ENCODE measurements at places on chromosomes 6 and 20.

DNA sequence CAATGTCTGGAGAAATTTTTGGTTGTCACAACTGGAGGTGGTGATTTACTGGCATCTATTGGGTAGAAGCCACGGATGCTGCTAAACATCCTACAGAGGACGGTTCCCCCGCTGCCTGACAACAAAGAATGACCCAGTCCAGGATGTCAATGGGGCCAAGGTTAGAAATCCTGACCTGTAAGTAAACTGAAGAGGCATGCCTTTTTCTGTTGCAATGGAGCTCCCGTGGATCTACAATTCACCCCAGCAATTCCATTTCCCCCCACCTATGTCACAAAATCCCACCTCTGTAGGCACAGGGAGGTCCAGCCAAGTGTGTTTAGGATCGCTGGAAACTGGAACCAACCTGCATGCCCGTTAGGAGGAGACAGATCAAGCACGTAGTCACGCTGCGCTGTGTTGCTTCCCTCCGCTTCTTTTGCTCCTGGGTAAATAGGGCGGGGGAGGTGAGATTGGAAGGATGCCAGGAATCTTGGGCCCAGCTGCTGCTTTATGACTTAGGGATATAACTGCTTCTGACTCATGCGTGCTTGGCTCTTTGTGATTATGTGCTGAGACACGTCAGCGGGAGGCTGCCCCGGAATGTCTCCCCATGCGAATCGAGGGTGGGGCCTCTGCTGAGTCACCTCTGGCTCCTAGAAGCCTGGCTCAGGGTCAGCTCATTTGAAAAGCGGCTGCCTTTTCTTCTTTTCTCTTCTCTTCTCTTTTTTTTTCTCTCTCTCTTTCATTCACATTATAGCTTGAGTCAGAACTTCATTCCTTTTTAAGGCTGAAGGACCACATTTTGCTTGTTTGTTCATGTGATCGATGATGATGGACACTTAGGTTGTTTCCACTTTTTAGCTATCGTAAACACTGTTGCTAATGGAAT is 12.4 kb upstream of the PEDS1 start:
- peak; percentile 92 for DNase-seq

- DNase-seq = no peak
Observed at GRCh38 chr20:42641886-42642285, 547.8 kb downstream of the PTPRT start.

DNA sequence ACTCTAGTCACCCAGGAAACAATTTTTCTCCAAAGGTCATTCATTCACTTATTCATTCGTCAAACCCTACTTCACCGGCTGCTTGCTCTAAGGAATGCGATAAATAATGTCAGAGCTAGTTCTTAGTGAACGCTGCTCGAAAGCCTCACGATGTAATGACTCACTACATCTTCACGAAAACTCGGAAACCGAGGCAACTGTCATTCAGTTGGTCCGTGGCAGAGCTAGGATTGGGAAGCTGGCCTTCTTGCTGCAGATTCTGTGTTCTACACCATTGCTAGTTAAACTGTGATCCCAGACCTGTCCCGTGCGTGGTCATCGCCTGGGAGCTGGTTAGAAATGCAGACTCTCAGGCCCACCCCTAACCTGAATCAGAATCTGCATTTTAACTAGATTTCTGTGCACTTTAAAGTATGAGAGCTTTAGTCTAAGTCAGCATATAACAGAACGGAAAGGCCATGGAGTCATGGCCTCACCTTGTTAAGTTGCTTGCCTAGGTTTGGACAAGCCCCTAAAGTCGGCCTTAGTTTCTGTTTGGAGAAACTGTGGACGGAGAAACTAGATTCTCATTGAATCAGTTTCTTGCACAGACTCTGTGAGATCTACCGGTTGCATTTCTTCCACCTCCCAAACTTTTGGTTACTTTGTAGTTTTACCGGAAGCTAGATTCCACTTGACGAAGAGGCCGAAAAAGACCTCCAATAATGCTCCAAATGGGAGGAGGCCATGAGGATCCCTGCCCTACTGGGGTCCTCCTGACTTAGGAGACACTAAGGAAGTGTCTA is 651 bp upstream of the CCND3 start:
- DNase-seq = no peak

- no peak for DNase-seq
Observed at GRCh38 chr6:117215353-117216090, 49.8 kb upstream of the VGLL2 start.

DNA sequence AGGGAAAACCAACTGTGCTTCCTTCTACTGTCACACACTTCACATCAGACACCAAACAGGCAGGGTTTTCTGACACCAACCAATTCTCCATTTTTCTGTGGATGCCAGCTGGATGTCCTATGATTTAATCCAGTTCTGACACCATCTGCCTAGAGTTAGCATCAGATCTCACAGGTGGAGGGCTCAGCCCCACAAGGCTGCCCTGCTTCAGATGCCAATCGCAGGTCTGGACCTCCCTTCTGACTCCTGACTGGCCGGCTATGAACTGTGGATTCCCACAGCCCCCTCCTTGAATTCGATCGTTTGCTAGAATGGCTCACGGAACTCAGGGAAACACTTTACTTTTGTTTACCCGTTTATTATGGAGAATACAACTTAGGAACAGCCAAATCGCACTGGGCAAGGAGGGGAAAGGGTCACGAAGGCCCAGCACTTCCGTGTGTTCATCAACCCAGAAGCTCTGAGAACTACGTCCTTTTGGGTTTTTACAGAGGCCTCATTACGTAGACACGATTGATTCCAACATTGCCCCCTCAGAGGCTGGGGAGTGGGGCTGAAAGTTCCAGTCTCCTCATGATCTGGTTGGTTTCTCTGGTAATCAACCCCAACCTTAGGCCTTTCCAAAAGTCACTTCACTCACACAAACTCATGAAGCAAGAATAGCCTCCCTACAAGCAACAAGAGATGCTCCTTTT is 25.4 kb upstream of the MAS1 start:
- DNase-seq = no peak

GRCh38 chr20:56516631-56517030 is 7.9 kb upstream of the FAM209A start:
- no peak for DNase-seq

- no peak for DNase-seq
Observed at GRCh38 chr6:11374036-11375010, 141.9 kb upstream of the NEDD9 start.

DNA sequence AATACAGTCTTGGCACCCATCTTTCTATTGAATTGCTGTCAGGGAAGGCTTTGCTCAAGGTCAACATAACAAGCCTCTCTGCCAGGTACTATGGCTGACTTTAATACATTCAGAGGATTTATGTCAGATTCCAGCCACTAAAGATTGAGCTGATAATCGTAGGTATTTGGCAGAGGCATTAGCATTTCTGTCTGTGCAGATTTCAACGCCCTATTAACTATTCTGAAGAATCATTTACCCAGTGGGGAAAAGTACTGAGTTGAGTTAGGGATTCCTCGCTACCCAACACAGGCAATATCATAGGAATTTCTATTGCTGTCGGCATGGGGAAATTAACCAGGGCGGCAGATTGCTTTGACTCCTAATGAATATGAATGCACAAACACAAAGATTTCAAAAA is 233.7 kb upstream of the SPTLC3 start:
- DNase-seq = no peak

DNA sequence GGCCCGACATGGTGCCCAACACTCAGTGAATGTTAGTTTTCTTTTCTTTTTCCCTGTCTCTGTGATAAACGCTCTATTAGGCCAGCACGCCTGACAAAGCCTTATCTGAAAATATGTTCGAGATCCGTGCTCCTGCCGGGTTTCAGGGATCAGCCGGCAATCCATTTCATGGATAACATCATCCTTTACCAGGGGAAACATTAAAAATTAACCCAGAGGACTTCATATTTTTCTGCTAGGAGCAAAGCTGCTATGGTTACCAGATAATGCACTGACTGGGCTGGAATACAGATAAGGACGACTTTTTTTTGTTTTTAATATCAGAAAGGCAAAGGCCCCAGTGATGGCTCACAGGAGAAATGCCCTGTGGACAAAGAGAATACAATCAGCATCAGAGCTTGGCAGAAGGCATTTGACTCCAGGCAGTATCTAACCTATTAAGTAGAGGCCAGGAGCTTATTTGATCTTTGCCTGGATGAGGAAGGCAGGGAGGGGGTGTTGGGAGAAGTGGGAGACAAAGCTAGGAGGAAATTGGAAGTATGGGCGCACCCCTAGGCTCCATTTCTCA is 482.0 kb upstream of the CHD6 start:
- DNase-seq = no peak

GRCh38 chr6:90179190-90180169 is 117.2 kb downstream of the BACH2 start:
- DNase-seq = no peak

- no peak for DNase-seq
Observed at GRCh38 chr6:115276881-115277565, 783.7 kb downstream of the FRK start.

GRCh38 chr6:157143171-157143889 is 180.0 kb downstream of the TMEM242 start:
- DNase-seq = peak; percentile 63

GRCh38 chr6:70599187-70599586 is 32.5 kb downstream of the SDHAF4 start:
- DNase-seq = peak; percentile 17

GRCh38 chr6:133644892-133645619 is 243.9 kb upstream of the TCF21 start:
- no peak for DNase-seq

GRCh38 chr20:235891-236290 is 8.8 kb downstream of the DEFB129 start:
- no peak for DNase-seq

- no peak for DNase-seq
Observed at GRCh38 chr6:28927846-28928245, 4.1 kb upstream of the TRIM27 start.

GRCh38 chr6:3357678-3358077 is 98.9 kb downstream of the PSMG4 start:
- no peak for DNase-seq

DNA sequence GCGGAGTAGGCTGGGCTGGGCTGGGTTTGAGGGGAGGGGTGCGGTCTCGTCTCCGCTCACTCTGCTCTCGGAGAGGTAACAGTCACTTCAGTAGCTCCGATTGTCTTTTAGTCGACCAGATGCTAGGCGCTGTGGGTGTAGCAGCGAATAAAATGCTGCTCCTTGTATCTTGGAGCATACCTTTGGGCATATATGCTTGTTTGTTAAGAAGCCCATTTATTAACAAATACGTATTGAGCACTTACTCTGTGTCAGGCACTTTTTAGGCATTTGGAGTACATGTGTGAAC is 545 bp downstream of the ACTR5 start:
- peak; percentile 69 for DNase-seq

DNA sequence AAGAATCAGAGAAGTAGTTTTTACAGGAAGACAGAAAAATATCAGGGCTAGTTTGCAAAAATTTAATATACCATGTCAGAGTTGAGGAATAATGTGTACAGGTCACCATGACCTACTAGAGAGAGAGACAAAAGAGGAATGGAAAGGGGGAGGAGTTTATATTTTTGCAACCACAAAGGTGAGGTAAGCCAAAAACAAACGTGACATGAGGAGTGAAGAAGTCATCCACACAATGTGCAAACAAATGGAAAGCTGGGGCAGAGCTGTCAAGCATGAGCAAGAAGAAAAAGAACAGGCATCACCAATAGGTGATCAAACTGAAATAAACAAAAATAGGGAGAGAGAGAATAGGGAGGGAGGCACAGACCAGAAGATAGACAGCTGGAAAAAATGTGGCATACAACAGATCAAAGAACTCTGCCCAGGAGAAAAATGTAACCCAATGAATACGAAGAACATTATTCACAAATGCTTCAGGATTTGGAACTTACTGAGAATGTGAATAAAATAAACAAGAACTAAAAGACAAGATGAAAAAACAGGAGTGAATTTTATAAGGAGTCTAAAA is 15.5 kb downstream of the RARS2 start:
- no peak for DNase-seq

GRCh38 chr6:25009393-25009710 is 73.6 kb upstream of the RIPOR2 start:
- DNase-seq = no peak

DNA sequence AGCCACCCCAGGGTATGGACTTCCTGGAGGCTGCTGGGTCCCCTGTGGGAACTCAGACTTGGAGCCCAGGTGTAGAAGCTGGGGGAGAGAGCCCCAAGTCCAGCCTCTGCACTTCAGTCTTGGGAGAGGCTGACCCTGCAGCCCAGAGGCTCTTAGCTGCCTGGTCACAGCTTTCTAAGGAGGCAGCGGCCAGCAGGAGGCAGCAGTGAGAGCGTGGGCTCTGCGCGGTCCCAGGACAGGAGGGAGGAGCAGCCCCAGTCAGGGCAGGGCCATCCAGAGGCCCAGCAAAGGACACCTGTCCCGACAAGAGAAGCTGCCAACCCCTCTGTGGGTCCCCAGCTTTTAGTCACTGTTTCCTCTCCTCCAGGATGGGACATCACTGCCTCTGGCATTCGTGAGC is 9.4 kb downstream of the TREML2 start:
- DNase-seq = peak; percentile 37

DNA sequence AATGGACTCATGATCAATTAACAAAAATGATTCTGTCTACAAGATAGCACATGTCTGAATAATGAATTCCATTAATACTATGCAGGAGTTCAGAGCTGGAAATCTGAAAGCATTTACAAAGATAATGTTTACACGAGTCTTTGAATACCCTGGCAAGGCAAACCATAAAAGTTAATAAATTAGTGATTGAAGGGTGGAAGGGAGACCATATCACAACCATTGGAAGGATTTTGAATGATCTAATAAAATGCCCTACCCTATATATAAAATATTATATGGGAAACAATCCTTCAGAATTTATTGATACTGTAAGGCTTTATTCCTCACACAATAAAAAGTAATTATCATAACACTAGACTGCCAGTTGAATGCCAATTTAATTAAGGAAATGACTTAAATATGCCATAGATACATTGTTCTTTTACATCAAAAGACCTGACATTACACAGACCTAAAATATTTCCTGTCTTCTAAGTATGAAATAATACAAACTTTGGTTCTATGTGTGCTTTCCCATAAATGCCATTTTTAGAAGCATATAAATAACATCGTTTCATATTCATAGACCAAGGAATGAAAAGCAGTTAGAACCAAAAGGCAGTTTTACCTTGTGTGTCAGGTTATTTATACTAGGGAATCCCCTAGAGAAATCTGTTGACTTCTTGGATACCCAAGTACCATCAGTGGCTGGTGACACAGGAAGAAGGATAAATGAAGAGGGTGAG is 249.2 kb upstream of the MARCKS start:
- DNase-seq = no peak

- no peak for DNase-seq
Observed at GRCh38 chr6:26226579-26226967, 138.4 kb upstream of the BTN3A2 start.

GRCh38 chr20:1905693-1906092 is 10.5 kb downstream of the SIRPA start:
- no peak for DNase-seq

GRCh38 chr6:2467929-2468600 is 222.7 kb upstream of the GMDS start:
- DNase-seq = no peak

GRCh38 chr20:16475225-16475624 is 98.0 kb downstream of the KIF16B start:
- no peak for DNase-seq
